Right renal cortex interstitium (tissue), 3 donors: ENCODE measurements at places on chromosomes 3 and 15. TPM values are rescaled to one million over a fixed set of nuclear protein-coding genes. Genes with fewer than 3 reads are reported as not detected.

The P2RY1 gene
- 2.9 TPM for polyA plus RNA-seq

The CPA3 gene
- polyA plus RNA-seq = 0.58 TPM

The MST1R gene
- polyA plus RNA-seq = 1.6 TPM

The RRP9 gene
- 17.5 TPM for polyA plus RNA-seq

The IL17RC gene
- 35.9 TPM for polyA plus RNA-seq

The ITIH4 gene
- polyA plus RNA-seq = 5.2 TPM

The ITGA11 gene
- 3.9 TPM for polyA plus RNA-seq

The C3orf20 gene
- polyA plus RNA-seq = 0.38 TPM

The RPL39L gene
- polyA plus RNA-seq = 19.2 TPM

The RHCG gene
- polyA plus RNA-seq = 2.4 TPM

The PROK2 gene
- not detected for polyA plus RNA-seq

The SCN11A gene
- polyA plus RNA-seq = 0.54 TPM

The NXPE3 gene
- 6.7 TPM for polyA plus RNA-seq

- no peak for DNase-seq
Measured at GRCh38 chr3:104740874-104741379, 625.8 kb upstream of the ALCAM start.

GRCh38 chr3:150495563-150496168 lies 50.6 kb downstream of the SERP1 start:
- DNase-seq = peak; percentile 58

DNA sequence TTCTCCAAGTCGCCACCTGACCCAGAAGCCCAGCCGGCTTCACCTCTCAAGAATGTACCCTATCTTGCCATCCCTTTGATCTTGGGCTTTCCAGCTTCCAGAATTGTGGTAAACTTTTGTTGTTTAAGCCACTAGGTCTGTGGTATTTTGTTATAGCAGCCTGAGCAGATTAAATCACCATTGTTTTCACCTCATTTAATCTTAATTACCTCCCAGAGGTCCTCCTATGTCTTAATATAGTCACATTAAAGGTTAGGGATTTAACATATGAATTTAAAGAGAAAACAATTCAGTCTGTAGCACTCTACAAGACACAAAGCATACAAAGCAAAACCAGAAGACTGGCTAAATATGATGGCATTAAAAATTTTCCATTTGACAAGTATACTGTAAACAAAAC lies 123.4 kb upstream of the CADM2 start:
- DNase-seq = no peak

DNA sequence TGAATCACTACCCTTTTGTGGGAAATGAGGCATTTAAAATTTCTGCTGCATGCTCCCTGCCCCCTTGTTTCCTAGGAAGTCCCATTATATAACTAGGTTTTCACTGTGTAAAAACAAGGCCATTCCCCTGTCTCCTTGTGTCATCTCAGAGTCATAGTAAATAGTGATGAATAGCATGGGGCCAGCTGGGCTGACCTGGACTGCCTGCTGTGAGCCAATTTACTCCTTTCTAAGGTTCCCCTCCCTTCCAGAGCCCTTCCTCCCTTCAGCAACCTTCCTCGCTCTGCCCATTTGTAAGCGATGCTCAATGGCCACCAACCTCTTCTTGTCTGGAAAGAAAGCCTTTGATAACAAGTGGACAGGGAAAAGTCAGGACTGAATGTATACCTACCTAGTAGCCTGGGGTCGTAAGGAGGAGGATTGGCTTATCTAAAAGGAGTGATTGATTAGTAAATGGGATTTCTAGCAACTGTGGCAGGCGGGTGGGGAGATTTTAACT lies 11.7 kb downstream of the ITGA11 start:
- no peak for DNase-seq

DNA sequence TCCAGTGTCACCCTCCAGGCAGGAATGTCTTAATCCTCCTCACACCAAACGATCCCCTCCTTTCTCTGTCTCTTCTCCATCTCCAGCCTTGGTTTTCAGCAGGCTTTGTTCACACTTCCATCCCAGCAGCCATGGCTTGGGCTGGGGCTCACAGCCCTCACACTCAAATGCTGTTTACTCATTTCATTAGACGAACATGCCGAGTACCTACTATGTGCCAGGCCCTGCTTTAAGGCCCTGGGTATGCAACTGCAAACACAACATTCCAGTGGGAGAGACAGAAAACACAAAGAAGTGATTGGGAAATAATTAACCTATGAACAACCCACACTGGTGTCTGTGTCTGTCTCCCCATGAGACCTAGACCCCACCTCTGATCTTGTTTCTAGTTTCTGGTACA lies 43.9 kb downstream of the LYZL4 start:
- DNase-seq = no peak

- no peak for DNase-seq
Measured at GRCh38 chr3:134364936-134365765, 9.1 kb downstream of the AMOTL2 start.

DNA sequence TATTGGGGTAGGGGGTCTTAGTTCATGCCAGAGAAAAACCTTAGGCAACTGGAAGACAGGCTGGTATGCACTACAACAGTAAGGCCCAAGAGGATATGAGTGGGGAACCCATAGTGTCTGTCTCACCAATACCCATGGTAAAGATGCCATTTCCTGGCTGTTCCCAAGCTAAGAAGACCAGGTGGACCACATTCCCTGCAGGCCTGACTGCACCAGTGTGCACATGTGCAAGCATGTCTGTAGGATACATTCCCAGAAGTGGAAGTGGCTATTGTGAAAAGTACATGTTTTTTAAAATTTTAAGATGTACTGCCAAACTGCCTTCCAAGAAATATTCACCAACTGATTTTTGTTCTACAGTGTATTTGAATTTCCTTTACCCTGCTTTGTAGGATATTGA lies 207.3 kb upstream of the CTNNB1 start:
- no peak for DNase-seq

DNA sequence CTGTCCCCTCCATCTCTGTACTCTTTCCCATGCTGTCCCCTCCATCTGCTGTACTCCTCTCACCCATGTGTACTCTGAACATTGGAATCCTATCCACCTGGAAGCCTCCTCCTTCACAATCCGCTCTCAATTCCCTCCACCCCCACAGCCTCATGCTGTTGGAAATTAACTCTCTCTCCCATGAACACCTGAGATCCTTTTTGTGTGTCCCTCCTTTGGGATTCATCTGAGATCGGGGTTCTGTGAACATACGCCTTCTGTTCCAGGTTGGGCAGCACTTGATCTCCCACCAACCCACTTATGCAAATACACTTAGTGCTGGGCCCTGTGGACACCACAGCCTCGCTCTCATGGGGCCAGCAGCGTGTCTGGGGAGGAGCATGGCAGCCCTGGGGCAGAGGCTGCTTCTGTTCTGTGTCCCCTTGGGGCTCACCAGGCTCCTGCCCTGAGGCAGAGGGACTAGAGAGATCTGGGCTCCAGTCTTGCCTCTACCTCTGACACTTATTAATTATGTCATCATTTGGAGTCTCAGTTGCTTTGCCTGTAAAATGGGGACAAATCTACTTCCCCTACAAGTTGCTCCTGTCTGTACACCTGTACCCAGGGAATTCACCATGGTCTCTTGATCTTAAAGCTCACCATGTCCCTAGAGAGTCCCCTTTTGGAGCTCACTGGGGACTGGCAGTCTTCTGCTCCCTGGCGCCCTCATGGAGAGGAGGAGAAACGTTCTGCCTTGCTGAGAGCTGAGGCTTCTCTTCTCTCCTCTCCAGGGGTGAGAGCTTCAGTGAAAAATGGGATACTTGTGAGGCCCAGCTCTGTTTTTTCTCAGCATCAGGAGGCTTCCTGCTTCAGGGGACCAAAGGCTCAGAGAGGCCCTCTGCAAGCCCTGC lies 42.7 kb downstream of the ITGA11 start:
- no peak for DNase-seq

DNA sequence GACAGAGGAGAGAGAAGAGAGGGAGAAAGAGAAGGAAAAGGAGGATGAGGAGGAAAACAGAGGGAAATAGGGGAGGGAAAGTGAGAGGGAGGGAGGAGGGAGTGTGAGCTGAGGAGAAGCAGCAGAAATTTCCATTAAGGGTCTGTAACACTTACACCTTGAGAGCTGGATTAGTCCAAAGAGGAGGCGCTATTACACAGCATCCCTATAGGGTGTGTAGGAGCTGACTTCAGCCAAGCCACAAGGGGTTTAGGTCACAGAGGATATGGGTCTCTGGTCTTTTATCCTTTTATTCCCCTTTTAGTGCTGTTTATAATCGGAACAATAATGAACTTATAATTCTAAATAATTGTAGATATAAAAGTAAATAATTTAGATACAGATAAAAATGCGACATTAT lies 230.4 kb downstream of the GABRG3 start:
- DNase-seq = no peak

DNA sequence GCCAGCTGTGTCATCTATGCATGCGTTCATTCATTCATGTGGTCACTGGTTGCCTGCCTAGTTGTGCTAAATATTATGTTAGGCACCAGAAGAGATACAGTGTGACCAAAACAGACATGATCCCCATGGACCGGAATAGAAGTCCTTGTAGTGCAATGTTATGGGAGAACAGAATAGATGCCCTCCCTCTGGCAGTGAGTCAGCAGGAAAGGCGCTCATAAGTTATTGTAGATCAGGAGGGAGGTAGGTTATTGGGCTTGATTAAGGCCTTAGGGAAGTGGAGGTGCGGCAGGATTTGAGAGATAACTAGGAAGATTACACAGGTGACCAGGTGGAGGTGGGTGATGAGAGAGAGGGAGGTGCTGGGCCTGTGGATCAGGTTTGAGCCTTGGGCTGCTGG lies 5.2 kb downstream of the MCTP2 start:
- no peak for DNase-seq

GRCh38 chr3:126267169-126267975 lies 87.0 kb upstream of the ALDH1L1 start:
- DNase-seq = peak; percentile 70

GRCh38 chr15:37253877-37254276 lies 153.5 kb upstream of the MEIS2 start:
- DNase-seq = no peak

DNA sequence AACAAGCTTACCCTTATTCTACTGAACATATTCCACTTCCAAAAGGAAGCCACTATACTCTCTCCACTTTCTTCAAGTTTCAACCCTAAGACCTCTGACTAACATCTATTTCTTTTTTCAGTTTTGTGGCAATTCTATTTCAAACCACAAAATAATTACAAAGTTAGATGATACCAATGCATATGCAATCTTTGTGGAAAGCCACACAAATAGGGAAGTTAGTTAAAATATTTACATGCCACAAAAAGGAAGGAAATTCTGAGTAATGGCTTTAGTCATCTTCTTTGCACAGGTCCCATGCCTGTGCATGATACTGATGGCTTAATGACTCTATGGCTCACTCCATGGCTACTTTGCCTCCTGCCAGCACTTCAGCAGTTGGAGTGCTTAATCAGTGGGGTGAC lies 57.0 kb upstream of the MCTP2 start:
- no peak for DNase-seq

- DNase-seq = no peak
Measured at GRCh38 chr3:51946796-51947195, 4.6 kb downstream of the PARP3 start.

GRCh38 chr15:98694161-98694560 lies 45.8 kb downstream of the IGF1R start:
- DNase-seq = no peak

DNA sequence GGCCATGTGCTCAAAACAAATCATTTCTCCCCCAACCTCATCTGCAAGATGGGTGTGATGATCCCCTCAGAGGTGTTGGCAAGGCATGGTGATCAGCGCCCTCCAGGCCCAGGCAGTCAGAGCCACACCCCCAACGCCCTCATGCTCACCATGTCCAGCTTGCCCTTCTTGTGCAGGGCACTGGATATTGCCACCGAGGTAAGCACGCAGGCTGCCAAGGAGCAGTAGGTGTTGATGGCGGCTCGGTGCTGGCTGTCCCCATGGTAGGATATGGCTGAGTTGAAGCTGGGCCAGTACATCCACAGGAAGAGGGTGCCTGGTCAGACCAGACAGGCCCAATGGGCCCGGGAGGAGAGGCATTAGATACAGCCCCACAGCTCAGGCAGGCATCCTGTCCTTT lies 17.2 kb downstream of the RHCG start:
- no peak for DNase-seq

- DNase-seq = no peak
Measured at GRCh38 chr3:158568784-158569183, 2.2 kb upstream of the MLF1 start.

GRCh38 chr3:154973851-154974250 lies 106.3 kb upstream of the MME start:
- DNase-seq = no peak

DNA sequence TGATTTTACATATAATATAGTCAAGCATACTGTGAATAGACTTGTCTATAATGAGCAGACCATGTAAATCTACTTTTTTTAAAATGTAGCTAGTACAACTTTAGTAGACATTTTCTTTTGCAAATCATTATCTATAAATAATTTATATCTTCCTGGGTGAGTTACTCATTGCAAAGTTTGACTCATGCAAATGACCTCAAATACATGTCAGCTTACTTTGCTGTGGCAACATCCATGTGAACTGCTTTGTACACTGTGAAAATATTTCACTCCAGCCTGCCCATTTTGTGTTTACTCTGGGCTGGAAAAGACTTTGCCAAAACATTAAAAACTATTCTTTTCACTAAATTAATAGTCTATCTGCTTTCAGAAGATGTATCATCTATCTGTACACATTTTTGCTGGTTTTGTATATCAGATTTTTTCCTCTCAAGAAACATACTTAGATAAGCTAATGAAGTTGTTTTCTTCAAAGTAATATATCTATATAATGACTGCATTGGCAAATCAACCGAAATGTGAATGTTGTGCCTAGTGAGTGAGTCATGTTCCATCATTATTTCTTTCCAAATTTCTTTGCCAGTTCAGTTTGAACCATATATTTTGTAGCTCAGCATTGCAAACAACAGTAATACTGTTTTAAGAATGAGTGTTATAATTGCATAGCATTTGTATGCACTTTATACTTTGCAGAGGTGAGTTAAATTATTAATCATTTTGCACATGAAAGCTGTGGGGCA lies 26.5 kb downstream of the IGSF10 start:
- no peak for DNase-seq

GRCh38 chr15:30924353-30924752 lies 20.6 kb downstream of the FAN1 start:
- no peak for DNase-seq

DNA sequence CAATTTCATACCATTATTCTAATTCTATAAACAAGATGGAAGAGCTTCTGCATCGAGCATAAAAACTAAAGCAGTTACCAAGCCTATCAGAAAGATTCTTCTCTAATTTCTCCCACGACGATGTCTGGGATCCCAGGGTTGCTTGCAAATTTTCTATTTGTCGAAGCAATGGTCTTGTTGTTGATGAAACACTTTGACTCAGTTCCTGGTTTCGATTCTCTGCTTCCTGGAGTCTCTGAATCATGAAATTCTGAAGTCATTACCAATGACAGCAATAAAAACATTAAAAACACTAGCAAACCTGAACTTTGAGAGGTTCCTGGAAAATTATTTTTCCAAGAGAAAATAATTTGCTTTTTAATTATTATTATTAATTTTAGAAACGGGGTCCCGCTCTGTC lies 18.7 kb downstream of the TMF1 start:
- DNase-seq = no peak

- DNase-seq = no peak
Measured at GRCh38 chr3:38648024-38648658, 1.3 kb downstream of the SCN5A start.
